ENCODE measurements at places on chromosomes 11 and 22.

- DNase-seq: no peak
These were observed 10.6 kb upstream of the CSNK2A3 start for GRCh38 chr11:11363674-11364073.

DNA sequence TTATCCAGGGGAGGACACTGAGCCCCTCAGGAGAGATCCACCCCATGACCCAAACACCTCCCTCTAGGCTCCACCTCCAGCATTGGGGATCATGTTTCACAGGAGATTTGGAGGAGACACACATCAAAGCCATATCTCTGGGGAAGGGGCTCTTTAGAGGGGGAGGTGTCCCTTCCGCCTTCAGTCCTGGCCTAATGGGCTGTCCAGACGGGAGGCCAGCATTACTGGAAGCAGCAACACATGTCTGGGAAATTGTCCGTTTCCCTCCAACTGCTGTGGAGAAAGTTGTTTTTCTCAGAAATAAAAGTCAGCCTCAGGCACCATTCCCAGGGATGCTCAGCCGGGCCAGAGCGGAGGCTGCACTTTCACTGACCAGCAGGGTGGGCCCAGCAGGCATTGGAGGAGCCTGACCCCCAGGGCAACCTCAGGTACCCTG is 9.5 kb downstream of the CACNA1I start:
- no peak for DNase-seq

DNA sequence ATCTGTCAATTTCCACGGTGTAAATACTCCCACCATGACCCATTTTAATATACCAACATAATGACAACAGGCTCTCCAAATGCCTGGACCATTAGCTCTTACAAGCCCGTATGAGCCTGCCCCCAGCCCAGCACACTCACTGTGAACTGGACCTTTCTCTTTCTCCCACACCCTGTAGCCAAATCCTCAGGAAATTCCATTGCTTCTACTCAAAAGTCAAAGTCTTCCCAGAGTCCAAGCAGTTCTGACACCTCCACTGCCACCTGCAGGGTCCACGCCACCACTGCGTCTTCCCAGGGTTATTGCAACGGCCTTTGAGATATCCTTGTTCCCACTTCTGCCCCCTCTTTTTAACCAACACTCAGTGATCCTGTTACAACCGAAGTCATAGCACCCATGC is 110.1 kb upstream of the ASPHD2 start:
- DNase-seq: no peak

- DNase-seq: no peak
These were observed 40.4 kb upstream of the ETS1 start for GRCh38 chr11:128627666-128628324.

DNA sequence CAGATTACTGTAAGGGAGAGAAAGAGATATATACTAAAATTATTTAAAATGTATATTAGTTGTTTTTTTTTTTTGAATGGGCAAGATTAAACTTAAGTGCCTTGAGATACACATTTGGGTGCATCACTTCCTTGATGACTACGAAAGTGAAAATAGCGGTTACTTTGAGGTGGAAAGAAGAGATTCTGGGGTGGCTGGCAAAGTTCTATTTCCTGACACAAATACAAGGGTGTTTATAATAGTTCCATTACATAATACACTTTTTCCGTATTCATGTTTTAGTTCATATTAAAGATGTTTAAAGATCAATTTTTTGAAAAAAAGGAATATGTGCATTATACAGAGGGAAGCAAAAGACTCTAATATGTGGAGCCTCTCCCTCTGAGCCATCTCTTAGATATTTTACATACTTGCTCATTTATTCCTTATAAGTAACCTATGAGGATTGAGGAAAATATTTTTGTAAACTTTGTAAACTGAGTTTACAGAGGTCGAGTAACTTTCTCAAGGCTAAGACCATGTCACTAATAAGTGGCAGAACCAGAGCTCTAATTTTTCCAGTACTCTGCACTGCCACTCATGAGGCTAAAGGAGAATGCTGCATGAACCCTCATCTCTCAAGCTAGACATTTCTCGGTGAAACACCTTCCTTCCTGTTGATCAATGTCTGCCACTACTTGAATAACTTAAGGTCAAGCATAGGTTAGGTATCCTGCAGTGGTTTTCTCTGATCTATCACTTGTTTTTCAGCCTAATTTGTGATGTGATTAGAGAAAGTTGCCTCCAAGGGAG is 58.6 kb downstream of the DDIAS start:
- DNase-seq: no peak

GRCh38 chr11:44966694-44967093 is 16.0 kb upstream of the TP53I11 start:
- DNase-seq: no peak

GRCh38 chr11:125918140-125918840 is 14.0 kb downstream of the DDX25 start:
- no peak for DNase-seq

DNA sequence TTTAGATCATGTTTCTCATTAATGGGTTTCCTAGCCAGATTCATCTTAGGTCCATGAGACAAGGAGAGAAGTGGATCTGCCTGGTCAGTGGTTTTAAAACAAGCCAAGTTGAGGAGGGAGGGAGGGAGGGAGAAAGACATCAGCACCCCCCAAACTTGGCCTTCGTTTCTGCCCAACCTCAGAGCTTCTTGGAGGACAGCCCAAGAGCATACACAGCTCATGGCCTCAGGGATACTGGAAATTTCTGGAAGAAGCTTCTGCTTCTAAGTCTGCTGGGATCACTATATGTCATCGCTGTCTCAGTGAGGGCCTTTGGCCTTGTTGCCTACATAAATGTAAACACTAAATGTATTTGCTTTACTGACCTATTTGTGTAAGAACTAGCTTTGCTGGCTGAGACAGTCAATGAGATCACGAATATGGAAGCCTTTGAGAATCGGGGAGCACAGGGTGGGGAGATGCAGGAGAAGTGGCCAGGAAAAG is 375.1 kb downstream of the BUD13 start:
- no peak for DNase-seq

GRCh38 chr11:34104680-34105078 is 750 bp upstream of the NAT10 start:
- no peak for DNase-seq

GRCh38 chr11:1335811-1336761 is 26.7 kb upstream of the TOLLIP start:
- peak; percentile 55 for DNase-seq

- no peak for DNase-seq
These were observed 728 bp downstream of the TBC1D22A start for GRCh38 chr22:46763051-46763705.

DNA sequence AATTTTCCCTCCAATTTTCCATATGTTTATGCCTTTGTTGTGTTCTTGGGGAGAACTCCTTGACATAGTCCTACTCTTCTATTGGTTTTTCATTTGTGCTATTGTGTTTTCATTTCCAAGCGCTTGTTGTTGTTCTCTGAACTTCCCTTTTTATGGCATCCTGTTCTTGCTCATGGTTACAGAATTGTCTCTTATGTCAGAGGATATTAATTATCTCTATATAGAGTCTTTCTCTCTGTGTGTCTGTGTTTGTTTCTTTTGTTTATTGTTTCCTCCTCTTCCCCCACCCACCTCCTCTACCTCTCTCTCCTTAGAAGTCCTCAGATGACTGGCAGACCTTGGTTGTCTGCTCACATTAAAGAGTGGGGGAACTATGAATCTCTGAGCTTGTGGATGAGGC is 69.9 kb downstream of the HORMAD2 start:
- DNase-seq: no peak

DNA sequence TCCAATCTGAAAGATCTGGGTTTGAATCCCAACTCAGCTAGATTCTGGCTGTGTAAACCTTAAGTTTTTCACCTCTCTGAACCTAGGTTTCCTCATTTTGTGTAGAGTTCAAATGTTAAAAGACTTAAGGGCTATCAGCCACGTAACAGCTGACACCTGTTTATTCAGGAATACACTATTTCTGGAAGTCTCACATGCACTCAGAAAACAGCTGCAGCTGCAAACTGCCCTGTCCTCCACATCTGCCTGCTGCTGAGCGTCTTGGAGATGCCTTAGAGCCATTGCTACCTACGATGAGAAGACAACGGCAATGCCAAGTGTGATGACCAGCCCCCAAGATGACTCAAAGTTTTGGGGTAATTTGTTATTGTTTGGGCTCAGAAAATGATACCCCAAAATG is 6.7 kb upstream of the TRIM44 start:
- no peak for DNase-seq

- DNase-seq: no peak
These were observed 25.8 kb downstream of the LRP5 start for GRCh38 chr11:68338051-68338780.

- DNase-seq: no peak
These were observed 15.8 kb downstream of the BLID start for GRCh38 chr11:122100037-122100755.

All from DMS153 (cell line).